GM12892 (cell line): ENCODE measurements at places on chromosomes 7 and 10.

GRCh38 chr7:29013931-29014330 is 55.8 kb upstream of the TRIL start:
- no peak for DNase-seq

- DNase-seq: no peak
These were observed 266.6 kb upstream of the PITRM1 start for GRCh38 chr10:3439183-3439582.

- DNase-seq: no peak
These were observed 30.1 kb downstream of the MKX start for GRCh38 chr10:27715505-27715904.

DNA sequence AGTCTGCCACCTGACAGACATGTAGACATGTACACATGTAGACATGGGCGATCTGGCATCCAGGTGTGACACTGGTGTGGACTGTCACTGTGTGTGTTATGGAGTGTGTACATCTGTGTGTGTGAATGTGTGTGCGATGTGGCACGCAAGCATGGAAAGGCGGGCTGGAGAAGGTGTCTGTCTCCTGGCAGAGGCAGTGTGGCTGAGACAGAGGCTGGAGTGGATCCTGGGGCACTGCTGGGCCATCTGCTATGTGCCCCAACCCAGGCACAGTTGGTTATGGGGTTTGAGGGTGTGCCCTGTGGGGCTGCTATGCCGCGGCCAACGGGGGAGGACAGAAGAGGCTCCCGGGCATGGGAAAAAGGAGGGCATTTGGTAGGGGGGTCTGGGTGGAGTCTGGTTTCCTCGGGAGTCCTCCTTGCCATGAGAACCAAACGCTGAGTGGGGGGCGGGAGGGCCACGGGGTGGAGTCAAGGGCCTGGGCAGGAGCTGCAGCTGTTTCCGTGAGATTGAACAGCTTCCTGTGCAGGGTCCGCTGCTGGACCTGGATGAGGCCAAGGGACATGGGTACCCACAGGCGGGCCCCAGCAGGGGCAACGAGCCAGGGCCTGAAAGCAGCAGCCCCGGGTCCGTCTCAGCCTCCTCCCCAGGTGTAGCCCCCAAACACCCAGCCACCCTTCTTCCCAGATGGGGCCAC is 1.3 kb downstream of the ELN start:
- no peak for DNase-seq

- no peak for DNase-seq
These were observed 32.2 kb downstream of the ZCCHC24 start for GRCh38 chr10:79413196-79413595.

- DNase-seq: no peak
These were observed 39.4 kb upstream of the TARP start for GRCh38 chr7:38312821-38313220.

DNA sequence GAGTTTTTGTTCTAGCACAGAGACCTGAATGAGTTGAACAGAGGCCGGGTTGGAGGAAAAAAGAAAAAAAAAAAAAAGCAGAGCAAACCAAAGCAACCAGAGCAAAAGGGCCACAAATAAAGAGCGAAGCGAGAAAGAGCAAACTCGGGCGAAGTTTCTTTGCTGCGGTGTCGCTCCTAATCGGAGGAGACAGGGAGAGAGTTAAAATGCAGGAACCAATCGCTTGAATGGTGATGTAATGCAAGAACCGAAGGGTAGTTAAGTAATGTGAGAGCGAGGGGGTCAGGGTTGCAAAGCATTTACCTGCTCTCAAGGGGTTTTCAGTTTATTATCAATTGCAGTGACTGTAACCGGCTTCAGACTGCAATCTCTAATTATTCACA is 271.7 kb downstream of the TRIL start:
- no peak for DNase-seq

DNA sequence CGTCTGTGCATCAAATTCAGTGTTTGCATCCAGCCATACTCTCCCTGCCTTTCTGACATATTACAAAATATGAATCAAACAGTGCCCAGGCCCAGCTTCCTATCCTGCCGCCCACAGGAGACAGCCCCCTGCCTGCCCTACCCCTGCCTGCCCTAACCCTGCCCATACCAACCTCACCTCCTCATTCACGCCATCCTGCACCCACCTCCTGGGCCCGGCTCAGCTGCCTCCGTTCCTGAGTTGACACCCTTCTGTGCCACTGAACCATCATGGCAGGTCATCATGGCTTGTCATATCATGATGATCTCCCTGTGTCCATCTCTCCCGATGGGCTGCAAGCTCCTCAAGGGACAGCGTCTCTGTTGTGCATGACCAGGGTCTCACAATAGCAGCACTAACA is 72.3 kb downstream of the TNS3 start:
- no peak for DNase-seq

DNA sequence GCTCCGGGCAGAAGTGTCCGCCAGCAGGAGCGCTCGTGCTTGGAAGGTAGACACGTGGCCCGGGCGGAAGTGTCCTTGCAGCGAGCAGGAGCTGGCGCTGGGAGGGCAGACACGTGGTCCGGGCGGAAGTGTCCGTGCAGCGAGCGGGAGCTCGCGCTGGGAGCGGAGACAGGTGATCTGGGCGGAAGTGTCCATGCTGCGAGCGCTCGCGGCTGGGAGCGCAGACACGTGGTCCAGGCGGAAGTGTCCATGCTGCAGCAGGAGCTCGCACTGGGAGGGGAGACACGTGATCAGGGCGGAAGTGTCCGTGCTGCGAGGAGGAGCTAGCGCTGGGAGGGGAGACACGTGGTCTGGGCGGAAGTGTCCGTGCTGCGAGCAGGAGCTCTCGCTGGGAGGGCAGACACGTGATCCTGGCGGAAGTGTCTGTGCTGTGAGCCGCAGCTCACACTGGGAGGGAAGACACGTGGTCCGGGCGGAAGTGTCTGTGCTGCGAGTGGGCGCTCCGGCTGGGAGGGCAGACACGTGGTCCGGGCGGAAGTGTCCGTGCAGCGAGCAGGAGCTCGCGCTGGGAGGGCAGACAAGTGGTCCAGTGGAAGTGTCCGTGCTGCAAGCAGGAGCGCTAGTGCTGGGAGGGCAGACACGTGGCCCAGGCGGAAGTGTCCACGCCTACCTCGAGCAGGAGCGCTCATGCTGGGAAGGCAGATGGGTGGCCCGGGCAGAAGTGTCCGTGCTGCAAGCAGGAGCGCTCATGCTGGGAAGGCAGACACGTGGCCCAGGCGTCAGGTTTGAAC is 41.1 kb upstream of the PRKAR1B start:
- no peak for DNase-seq

DNA sequence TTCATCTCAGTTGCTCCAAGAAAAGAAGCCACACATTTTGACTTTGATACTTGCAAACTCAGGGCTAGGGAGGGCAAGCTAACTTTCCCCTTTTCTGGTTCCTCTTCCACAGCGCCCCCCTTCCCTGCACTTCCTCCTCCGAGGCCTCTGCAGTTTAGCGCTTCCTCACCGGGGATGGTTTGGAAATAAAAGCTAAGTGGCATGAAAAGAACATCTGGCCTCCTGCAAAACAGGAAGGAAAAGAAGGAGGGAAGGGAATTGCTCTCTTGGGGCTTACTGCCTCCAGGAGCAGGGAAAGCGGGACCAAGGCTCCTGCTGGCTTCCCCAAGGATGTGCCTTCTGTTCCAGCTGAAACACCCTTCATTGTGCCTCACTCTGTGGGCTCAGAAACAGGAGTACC is 42.3 kb downstream of the PRKCQ start:
- DNase-seq: no peak

- DNase-seq: no peak
These were observed 97.7 kb downstream of the NRCAM start for GRCh38 chr7:108358553-108358952.

DNA sequence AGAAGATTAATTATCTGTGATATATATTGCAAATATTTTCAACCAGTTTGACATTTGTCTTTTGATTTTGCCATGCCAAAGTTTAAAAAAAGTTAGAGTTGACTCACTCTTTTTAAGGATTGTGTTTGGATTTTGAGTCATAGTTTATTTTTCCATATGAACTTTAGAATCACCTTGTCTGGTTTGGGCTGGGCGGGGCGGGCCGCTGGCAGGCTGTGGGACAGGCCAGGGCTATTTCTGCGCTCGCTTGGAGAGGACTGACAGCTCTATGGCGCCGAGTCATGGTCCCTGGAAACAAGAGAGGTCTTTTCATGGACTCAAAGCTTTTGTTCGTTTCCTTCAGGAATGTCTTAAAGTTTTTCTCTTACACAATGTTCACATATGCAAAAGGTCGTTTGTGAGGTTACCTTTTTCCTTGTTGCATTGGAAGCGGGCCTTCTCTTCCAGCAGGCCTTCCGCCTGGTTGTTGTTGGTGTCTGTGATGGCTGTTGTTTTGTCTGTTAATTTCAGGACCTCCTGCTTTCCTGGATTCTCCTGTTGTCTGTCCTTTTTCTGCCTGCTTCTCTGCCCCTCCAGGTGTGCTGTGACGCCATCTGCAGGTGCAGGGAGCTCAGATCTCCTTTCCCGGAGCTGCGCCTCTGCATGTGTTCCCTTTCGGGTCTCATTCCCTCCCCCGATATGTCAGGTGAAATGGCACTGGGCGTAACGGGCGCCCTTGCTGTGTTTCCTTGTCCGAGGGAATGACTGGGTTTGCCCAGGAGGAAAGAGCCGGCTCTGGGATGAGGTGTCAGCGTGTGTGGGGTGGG is 53.8 kb downstream of the INPP5A start:
- no peak for DNase-seq

- no peak for DNase-seq
These were observed 9.0 kb upstream of the CFTR start for GRCh38 chr7:117470777-117471176.

GRCh38 chr7:96778263-96778662 is 68.6 kb upstream of the SEM1 start:
- DNase-seq: no peak

- DNase-seq: no peak
These were observed 33.0 kb upstream of the PLXNA4 start for GRCh38 chr7:132609222-132609621.

- no peak for DNase-seq
These were observed 8.9 kb downstream of the HK1 start for GRCh38 chr10:69287181-69287580.

GRCh38 chr7:16813232-16813616 is 8.4 kb upstream of the AGR2 start:
- DNase-seq: no peak

DNA sequence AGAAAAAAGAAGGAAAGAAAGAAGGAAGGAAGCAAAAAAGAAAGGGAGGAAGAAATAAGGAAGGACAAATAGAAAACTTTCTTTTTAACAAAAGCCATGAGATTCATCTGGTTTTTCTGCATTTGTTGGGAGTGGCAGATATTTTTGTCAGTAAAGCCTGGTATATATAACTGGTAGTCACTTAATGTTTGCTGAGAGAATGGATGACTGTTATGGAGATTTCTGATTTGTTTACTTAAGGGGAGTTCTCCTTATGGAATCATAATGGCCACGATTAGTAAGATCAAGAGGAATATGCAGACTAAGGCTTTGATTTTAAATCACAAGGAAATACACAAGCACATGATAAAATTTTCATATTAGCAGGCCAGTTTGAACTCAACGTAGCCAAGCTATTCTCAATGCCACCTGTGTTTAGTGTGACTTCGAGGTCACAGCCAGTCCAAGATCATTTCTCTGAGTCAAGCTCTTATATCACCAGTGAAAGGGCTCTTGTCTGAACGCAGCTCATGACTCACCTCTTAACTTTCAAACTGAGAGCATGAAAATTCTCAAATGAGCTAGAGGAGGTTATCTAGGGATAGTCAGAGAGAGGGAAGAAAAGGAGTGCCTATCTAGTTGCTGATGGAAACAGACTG is 445.1 kb upstream of the ZMIZ1 start:
- DNase-seq: no peak

DNA sequence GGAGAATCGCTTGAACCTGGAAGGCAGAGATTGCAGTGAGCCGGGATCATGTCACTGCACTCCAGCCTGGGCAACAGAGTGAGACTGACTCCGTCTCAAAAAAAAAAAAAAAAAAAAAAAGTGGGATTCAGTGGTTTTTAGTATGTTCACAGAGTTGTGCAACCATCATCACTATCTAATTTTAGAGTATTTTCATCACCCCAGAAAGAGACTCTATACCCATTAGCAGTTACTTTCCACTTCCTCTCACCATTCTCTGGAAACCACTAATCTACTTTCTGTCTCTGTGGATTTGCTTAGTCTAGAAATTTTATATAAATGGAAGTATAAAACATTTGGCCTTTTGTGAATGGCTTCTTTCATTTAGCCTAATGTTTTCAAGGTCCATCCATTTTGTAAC is 113.4 kb downstream of the ST7 start:
- DNase-seq: no peak

GRCh38 chr7:49766966-49767365 is 6.5 kb upstream of the VWC2 start:
- DNase-seq: peak; percentile 30

DNA sequence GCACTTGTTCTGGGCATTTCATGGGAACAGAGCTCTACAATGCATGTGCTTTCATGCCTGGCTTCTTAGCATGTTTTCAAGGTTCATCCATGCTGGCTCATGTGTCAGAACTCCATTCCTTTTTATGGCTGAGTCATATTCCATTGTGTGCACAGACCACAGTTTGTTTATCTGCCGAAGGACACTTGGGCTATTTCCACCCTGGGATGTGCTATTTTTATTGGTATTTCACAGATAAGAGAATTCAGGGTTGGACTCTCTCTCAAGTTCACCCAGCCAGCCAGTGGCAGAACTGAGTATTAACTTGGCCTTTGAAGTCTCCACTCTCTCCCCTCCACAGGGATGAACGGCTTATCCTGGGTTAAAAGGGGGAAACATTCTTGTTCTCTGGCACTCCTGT is 190.7 kb upstream of the GPR26 start:
- DNase-seq: no peak

DNA sequence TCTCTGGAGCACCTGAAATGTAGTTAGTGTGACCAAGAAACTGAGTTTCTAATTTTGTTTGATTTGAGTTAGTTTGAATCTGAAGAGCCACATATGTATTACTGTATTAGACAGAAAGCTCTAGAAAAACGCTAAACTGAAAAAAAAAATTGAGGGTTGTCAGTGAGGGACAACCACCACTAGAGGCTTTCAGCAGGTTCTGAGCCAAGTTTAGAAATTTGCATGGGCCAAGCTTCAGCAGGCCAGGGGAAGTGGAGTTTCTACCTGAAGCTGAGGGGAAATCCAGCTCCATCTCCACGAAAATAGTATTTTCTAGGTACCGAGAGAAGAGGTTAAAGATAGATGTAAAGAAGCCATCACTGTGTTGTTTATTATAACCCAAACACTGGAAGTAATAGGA is 77.9 kb upstream of the PLXNA4 start:
- peak; percentile 25 for DNase-seq
